ENCODE measurements at places on chromosomes 12 and 14.

GRCh38 chr12:19415563-19415962, 23.7 kb upstream of the AEBP2 start:
- no peak for DNase-seq

DNA sequence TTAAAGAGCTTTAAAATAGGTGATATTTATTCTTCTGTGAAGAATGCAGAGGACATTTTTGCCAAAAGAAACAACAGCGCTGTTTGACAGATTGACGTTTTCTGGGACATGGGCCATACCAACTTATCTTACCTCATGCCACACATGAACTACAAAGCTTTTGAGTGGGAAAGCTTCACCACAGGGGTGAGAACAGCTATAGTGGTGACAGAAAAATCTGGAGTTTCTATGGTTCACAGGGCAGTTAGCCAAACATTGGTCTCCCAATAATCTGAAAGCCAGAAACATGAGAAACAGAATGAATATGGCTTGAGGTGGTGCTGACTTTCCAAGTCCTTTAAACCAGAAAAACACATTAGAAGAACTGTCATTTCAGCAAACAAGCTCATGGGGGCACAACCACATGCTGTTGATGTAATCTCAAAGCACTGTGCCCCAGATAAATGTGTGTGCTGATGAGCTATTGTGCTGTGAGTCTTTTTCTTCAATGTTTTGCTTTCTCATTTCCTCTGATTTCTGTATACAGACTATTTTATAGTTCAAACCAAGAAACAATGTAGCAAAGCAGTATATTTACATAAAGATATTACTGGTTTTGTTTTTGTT, 905.4 kb downstream of the SLC16A7 start:
- no peak for DNase-seq

DNA sequence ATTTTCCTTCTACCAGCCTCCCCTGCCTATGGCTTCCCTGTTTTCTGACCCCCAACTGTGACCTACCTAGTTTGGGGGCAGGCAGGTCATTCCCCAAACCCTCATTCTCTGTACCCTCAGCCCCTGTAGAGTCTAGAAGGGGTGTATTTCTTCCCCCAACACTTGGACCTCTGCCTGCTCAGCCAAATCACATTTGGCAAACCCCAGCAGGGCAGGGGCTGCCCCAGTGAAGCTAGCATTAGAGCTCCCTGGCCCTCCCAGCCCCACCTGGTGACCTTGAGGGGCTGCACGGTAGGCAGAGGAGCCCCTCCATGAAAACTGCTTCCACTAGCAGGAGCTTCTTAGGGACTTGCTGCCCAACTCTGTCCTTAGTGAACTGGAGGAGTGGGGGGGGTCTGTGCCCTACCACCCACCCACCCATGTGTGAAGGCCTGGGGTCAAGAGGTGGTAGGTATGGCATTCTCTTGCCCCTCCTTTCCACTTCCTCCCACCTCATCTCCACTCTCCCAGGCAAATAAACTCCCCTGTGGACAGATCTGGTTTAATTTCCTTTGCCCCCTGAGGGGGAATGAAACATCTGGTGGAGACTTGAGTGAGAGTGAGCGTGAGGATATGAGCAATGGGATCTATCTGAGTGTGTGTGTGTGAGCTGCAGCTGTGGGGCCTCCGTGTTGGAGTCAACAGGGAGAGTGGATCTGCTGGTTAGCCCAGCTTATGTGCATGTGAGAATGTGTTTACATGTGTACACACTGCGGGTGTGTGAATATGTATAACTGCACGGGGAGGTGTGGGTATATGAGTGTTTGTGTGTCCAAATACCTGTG, 1.6 kb downstream of the NXPH4 start:
- DNase-seq, result no peak

GRCh38 chr14:68784226-68784910, 8.5 kb downstream of the ZFP36L1 start:
- DNase-seq, result no peak

DNA sequence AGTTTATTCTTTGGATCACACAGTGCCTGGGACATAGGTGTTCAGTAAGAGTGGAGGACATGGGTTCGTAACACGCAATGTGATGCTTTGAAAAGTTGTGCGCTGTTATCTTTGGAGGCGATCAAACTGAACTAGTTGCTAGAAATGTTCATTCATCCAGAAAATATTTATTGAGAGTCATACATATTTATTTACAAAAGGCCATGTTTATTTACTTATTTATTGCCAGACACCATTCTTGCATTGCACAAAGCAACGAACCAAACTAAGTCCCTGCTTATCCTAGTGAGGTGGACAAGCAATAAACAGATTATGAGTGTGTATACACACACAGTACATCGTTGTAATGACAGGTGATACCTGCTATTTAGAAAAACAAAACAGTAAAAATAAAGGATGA, 12.6 kb downstream of the BHLHE41 start:
- no peak for DNase-seq

DNA sequence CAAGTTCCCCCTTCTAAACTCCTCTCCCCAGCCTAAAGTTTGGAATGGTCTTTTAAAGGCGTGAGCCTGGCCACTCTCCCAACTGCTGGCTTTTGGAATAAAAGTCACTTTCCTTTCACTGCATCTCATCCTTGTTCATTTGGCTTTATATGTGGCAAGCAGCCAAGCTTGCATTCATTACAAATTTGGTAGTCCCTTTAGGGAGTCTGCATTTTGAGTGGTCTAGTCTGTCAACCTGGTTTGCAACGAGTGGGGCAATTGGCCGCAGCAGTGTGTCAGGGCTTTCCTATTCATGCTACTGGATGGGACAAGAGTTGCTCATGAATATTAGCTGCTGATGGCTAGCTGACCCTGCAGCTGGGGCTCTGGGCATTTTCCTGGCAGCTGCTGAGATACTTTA, 57.0 kb downstream of the CATSPERB start:
- no peak for DNase-seq

- no peak for DNase-seq
Measured at GRCh38 chr14:81153187-81153586, 67.6 kb downstream of the GTF2A1 start.

GRCh38 chr14:99875836-99876235, 82.6 kb downstream of the EML1 start:
- no peak for DNase-seq

All from CD4-positive, alpha-beta T cell treated with Interleukin-15 for 4 hours (primary cell).